ENCODE measurements at places on chromosomes 16 and 17. TPM values are rescaled to one million over a fixed set of nuclear protein-coding genes. Genes with fewer than 3 reads are reported as not detected.

The CSH1 gene
- not detected for total RNA-seq

The MAPK8IP3 gene
- total RNA-seq, result 63.0 TPM

The MYL4 gene
- 3.0 TPM for total RNA-seq

The PRAC1 gene
- total RNA-seq, result not detected

The CTRB1 gene
- total RNA-seq, result not detected

The HOXB2 gene
- total RNA-seq, result 5.6 TPM

The ZNF469 gene
- 2.0 TPM for total RNA-seq

The SLX4 gene
- total RNA-seq, result 5.7 TPM

The SDR42E1 gene
- total RNA-seq, result 8.4 TPM

Measured in lower lobe of right lung (tissue), 2 donors.